NCI-H146 (cell line): ENCODE measurements at places on chromosomes 6 and 20.

DNA sequence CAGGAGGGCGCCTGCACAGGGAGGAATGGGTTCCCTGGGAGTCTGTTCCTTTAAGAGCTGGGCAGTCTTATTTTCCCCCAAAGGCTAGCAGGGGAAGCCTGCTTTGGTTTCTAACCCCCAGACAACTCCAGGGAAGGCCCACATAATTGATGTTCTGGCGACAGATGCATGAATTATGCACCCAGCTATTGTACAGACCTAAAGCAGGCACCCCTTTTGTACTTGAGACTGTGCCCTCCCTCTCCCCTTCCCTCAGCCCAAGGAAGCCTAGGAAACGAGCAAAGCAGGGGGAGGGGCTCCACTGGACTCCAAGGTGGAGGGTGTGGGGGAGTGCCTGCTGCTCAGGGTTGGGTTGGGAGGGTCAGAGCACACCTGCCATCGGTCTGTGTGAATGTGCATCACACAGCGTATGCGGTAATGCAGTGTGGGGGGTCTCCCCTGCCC lies 102.1 kb downstream of the KCNB1 start:
- no peak for DNase-seq

- DNase-seq: no peak
These were observed 9.3 kb upstream of the EDN1 start for GRCh38 chr6:12280902-12281301.

GRCh38 chr6:17418281-17419188 lies 25.1 kb downstream of the CAP2 start:
- no peak for DNase-seq

- DNase-seq: no peak
These were observed 30.1 kb downstream of the LAMA5 start for GRCh38 chr20:62336775-62337557.

- DNase-seq: no peak
These were observed 323.1 kb downstream of the HDGFL1 start for GRCh38 chr6:22892452-22892851.

GRCh38 chr6:13741365-13741764 lies 29.7 kb upstream of the RANBP9 start:
- no peak for DNase-seq

DNA sequence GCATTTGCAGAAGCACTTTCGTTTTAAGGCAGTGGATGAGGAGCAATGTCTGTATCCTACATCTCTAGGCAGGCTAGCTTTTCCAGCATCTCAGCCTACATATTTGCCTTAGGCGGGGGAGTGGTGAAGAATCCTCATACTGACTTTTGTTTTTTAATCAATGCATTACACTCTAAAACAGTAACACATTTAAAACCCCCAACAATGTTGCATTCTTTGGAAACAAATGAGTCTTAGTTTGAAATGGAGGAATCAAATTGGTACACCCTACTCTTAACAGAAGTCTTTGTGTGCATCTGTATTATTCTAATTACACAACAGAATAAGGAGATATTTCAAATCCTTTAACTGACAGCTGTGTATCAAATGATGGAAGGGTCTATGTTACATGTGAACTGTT lies 9.0 kb downstream of the NKAIN2 start:
- no peak for DNase-seq

DNA sequence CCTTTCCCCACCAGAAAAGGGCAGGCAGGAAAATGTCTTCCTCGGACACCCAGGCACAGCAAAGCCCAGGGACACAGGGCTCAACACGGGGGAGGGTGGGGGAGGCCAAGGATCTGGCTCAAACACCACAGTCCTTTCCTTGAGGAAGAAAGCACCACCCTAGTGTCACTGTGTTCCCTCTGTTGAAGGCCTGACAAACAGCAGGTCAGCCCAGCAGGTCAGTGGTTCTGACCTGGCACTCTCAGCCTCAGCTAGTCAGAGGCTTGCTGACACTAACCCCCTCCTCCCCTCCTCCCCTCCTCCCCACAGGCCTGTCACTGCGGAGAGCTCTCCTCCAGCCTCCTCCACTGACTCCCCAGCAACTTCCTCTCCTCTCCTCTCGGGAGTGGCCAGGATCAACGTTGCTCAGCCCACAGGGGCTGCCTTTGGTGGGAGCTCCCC lies 239.6 kb downstream of the LRFN2 start:
- DNase-seq: no peak

DNA sequence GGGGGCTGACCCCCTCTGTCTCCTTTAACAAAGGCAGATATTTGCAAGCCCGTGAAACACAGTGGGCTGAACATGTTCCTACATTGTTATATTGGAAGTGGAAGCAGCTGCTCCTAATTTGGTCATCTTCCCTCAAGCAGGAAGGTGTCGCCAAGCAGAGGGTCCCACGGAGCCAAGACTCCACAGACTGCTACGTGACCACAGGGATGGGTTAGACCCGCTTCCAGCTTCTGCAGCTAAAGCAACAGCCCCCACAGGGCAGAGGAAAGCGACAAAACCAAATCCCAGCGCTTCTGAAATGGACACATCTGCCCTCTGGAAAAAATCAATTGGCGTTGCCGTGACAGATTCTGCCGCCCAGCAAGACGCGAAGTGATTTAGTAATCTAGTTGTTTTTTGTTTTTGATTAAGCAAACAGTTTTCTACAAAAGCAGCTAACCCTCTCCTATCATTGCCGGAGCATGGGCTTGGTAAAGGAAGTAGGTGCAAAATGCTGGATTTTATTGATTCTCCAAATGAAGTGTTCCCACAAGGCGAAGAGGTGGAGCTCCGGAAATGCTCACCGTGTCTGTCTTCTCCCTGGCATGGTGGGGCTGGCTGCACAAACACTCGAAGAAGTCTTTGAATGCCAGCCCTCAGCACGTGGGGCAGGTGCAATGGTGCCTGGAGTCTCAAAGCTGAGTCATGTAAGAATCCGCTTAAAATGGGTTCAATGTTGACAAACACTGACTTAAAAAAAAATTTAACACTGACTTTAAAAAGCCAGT lies 79.4 kb upstream of the FRMD1 start:
- DNase-seq: no peak

GRCh38 chr6:15386756-15387112 lies 140.9 kb downstream of the JARID2 start:
- DNase-seq: no peak
